Activated gamma-delta T cell (primary cell): ENCODE measurements at places on chromosomes 6 and 20.

GRCh38 chr6:155408981-155409380, 46.7 kb downstream of the NOX3 start:
- DNase-seq: no peak

- DNase-seq: no peak
Observed at GRCh38 chr20:61514396-61514795, 262.3 kb downstream of the CDH4 start.

- no peak for DNase-seq
Observed at GRCh38 chr6:41644297-41644879, 6.1 kb downstream of the MDFI start.

DNA sequence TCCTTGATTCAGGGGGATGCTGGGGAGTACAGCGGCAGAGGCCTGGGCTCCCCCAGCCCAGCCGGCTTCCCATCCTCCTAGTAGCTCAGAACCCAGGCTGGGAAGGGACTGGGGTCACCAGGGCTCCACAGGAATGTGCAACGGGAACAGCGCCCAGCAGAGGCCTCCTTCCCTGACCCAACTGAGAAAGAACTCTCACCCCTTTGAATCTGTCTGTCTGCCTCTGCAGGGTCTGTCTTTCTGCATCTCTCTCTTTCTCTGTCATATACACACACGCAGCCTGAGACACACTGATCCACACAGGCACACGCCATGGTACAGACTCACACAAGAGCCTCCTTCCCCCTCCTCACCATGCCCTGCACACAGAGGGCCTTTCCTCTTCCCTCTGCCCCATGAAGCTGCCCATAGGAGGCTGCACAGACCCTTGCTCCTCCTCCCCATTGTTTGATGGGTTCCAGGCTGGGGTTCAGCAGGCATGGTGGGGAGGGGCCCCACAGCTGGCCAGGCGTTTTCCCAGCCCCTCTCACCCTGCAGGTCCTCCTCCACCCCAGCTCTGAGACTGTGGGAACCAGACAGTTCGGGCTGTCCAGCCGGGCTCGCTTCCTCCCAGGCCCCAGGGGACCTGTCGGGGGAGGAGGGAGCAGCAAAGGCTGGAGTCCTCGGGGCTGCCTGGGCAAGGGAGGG, 2.8 kb downstream of the FOXS1 start:
- no peak for DNase-seq

DNA sequence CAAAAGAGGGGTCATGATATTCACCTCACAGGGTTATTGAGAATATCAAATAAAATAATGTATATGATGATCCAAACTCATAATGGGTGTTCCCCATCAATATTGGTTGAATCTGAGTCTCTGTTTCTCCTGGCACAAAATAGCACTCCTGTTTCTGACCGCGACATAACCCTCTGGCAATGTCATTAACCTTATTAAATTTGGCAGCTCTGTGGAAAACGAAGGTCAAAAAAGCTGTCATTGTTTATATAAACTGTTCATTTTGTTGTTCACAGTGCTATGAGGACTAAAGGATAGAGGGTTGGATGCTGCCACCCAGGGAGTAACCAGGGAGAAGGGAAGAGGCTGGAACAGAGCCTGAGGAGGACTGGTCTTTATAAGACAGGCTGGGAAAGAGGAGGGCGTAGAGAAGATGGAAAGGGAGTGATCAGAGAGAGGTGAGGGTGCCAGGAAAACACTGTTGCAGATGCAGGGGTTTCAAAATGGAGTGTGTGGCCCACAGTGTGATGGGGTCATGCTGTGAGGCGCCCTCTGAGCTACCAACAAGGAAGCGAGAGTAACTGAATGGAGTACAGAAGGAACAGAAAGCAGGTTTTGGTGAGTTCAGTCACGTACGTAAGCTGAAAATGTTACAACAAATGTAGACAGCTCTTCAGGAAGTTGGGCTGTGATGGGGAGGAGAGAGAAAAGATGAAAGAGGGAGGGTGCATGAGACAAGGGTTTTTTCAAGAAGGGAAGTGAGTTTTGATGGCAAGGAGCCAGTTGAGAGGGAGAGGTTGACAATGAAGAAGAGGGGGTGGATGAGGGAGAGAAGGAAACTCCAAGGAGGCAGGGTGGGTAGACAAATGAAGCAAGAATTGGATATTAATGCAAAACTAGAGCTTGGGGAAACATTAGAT, 251.6 kb upstream of the TAB2 start:
- DNase-seq: no peak

DNA sequence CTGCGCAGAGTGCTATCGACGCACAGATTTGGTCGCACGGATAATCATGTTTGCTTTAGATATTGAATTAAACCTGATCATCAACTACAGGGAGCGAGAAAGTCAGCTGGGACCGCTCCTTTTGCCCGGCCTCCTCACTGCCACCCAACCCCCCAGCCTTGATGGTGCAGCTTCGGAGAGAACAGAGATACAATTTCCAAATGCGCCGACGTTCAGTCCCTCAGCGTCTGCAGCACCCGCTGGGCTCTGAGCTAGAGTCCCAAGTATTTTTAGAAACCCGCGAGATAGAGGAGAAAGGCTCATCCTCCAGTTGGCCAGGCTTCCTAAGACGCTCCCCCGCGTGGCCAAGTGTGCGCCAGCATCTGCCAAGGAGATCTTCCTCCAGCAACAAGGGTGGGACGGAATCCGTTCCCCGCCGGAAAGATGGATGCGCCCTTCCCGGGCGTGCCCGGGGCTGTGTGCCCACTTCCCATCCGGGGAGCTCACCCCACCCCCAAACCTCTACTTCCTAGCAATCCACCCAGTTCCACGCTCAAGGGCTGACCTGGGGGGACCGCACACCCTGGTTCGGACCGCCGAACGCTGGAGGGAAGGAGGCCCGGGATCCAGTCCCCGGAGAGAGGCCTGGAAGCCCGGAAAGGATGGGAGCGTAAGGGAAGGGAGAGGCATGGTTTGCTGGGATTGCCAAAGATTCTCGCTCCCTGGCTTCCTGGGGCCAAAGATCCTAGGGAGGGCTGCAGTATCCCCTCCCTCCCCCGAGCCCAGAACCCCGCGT, 4.1 kb downstream of the NKX2-2 start:
- DNase-seq: no peak

DNA sequence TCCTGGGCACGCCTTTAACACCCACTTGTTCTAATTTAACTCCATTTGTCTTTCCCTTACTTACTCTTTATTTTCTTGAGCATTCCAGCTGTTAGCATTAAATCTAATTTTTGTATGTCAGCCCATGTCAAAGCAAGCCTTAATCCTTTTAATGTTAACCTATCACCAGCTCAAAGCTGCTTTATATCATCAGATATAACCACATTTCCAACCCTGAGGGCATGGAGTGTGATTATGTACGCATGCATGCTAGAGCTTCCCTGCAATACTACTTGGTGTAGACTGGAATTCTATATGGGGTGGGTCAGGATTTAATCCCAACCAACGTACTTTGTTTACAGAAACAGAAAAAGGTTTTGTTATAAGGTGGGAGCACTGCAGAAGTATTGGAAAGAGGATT, 139.4 kb upstream of the HMGN3 start:
- DNase-seq: no peak

GRCh38 chr6:72952808-72953630, 272.3 kb downstream of the KHDC1L start:
- DNase-seq: no peak

GRCh38 chr6:151286214-151286613, 46.4 kb downstream of the AKAP12 start:
- DNase-seq: no peak

- no peak for DNase-seq
Observed at GRCh38 chr6:38319256-38320212, 320.2 kb downstream of the BTBD9 start.

GRCh38 chr20:2794202-2794748, 6.2 kb downstream of the CPXM1 start:
- DNase-seq: no peak

- DNase-seq: no peak
Observed at GRCh38 chr6:168916576-168917211, 337.0 kb downstream of the THBS2 start.

- no peak for DNase-seq
Observed at GRCh38 chr6:121492536-121492935, 57.1 kb downstream of the GJA1 start.

DNA sequence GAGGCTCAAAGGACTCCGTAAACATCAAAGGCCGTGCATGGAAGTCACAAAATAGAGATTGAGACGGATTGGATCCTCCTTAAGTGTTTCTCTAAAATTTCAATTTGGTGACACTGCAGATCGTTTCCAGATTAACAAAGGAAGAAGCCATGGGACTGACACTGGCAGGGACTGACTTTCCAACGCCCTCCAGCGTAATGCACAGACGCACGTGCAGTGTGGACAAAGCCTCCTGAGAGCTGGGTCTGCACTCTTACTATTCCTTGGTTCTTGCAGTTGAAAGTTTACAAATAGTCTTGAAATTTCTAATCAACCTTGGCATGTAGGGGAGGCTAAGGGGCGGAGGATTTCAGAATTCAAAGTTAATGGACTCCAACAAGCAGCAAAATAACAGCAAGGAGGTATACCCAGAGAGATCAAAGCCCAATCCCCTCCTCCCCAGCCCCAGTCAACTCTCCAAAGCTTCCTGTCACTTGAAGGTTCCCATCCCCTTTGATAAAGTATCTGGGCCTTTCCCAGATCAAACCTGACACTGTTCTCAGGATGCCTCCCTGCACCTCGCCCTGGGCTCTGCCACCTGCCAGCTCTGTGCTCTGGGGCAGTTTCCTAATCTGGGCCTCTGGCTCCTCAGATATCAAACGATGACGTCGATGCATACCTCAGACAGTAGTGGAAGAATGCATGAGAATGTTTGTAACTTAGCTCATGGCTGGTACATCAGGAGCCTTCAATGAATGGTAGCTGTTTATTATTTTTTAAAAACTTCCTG, 106.5 kb upstream of the TRAF3IP2 start:
- DNase-seq: no peak

DNA sequence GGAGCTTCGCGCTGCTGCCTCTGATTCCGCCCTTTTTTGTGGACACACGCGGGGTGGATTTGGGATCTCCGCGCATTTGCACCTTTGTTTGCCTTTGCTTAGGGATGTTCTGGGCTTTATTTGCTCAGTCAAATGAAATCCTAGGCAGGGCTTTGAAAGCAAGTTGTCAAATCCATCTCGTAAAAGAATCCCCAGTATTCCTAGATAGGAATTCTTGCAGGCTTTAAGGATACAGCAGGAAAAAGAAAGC, 453 bp downstream of the CEP57L1 start:
- no peak for DNase-seq

DNA sequence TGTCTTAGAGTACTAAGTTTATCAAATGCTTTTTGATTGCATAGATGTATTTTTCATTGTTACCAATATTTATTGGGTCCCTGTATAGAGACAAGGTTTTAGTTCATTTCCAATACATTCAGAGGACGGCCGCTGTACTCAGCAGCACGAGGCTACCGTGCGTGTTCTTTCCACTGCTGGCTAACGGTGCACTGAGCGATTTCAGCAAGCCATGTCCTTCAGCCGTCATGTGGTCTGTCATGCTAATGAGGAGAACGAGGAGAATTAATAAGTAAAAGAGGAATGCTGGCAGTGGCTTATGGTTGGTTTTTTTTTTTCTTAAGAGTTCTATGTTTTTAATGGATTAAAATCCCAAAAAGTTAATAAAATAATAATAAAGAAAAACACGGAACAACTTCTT, 253.6 kb downstream of the ARID1B start:
- no peak for DNase-seq

GRCh38 chr20:25281541-25281991, 33.7 kb downstream of the PYGB start:
- DNase-seq: no peak

DNA sequence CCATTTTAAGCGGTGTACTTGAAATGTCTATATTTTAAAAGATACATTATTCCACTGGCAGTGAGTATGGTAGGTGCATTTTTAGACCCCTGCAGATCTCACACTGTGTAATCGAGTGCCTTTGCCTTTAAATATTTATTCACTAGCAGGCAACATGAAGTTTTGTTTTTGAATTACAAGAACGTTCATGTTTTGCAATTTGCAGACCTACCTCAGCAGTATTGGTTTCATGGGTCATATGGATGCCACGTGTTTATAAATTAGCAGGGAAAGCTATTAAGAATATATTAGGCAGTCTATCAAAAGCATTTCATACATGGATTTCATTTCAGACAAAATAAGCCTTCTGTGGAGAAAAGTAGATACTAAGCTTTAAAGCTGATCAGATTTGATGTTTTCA, 7.2 kb downstream of the MAP3K4 start:
- DNase-seq: no peak

DNA sequence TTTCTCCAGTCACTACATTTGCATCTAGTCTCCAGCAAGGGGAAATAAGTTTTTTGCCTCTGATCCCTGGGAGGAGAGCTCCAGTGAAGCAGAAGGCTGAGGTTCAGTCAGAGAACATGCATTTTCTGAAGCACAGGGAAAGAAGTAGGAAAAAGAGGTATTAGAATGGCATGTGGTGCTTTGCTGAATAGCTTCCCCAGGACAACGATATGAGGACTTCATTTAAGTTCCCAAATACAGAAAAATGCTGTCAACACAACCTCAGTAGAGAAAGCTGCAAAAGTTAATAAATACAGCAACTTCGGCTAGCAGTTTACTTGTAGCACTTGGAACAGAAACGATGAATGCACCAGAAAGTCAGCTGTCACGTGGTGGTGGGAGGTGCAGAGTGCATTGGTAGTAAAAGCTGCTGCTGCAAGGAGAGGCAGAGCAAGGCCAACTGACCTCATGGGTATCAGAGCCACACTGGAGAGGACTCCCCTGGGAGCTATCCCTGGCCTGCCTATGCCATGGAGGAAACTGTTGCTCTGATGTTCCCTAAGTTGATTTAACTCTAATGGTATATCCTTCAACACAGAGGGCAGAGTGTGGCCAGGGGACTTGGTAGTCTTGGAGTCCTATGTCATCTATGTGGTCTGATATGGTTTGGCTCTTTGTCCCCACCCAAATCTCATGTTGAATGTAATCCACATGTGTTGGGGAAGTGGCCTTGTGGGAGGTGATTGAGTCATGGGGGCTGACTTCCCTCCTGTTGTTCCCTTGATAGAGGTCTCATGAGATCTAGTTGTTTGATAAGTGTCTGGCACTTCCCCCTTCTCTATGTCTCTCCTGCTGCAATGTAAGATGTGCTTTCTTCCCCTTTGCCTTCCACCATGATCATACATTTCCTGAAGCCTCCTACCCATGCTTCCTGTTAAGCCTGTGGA, 85.9 kb downstream of the ADTRP start:
- DNase-seq: no peak

GRCh38 chr6:42260396-42260888, 42.8 kb upstream of the MRPS10 start:
- DNase-seq: no peak

GRCh38 chr6:138535728-138536455, 36.6 kb upstream of the NHSL1 start:
- DNase-seq: no peak

DNA sequence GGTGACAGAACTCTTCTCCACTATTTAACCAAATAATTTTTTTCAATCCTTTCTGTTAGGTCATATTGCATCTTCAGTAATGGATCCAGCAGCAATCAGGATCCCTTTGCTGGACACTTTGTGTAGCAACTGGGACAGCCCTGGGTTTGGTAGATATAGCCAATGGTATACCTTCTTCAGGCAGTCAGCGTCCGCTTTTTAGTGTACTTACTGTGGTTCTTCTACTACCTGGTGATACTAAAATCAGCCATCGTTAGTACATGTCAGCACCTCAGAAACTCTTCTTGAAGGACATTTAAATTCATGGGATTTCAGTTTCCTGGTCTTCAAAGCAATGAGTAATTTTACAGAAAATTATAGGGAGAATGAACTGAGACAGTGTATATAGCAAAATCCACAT, 93.5 kb downstream of the ADGRG6 start:
- DNase-seq: no peak

- no peak for DNase-seq
Observed at GRCh38 chr6:169964486-169965180, 213.2 kb downstream of the ERMARD start.

- DNase-seq: no peak
Observed at GRCh38 chr6:156029286-156029985, 573.8 kb upstream of the NOX3 start.

GRCh38 chr20:45913116-45913515, 1.2 kb upstream of the PLTP start:
- DNase-seq: no peak
